Effector memory CD8-positive, alpha-beta T cell (primary cell): ENCODE measurements at places on chromosomes 5 and 9.
A peak's percentile ranks its signal among the peaks of the same experiment; 100 is the strongest.

DNA sequence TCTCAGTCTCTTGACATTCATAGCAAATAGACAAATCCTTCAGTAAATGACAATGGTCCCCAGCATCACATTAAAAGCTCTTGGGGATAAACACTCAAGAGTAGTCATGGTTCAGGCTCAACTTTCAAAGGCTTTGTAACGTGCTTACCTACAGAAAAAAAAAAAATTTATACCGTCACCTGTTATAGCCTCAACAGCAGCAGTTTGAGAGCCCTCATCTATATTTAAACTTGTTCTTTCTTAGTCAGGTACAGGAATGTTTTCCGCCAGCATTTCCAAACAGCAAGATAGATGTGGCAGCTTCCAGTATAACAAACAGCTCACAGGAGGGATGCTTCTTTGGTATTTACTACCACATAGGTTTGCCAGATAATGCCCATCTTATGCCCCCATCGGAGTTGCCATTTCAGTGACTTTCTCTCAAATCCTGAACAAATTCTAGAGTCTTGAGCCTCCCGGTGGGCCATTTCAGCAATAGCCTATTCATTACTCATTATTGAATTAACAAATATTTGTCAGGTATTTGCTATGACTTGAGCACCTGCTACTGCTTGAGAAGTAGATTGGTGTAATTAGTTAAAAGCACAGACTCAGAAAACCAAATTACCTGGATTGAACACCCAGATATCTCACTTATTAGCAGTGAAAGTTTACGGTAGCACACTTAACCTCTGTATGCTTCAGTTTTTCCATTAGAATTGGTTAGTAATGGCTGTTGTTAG, 470.0 kb downstream of the EBF1 start:
- DNase-seq = no peak

GRCh38 chr5:114412510-114413171, 50.8 kb downstream of the KCNN2 start:
- no peak for DNase-seq

DNA sequence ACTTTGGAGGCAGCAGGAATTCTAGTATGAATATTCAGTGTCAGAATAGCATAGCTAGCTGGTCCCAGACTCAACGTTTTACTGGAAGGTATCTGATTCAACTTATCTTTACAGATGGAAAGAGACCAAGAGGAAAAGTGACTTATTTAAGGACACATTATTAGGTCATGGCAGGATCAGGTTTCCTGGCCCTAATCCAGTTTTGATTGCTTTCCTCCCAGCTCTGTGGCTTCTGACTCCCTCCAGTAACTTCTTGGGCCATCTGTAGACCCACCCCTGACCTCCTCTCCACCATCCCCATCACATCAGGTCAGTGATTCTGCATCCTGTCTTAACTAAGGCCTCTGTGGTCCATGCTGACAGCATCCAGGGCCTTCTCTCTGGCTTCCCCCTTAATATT, 38.4 kb downstream of the SH3TC2 start:
- DNase-seq = no peak

DNA sequence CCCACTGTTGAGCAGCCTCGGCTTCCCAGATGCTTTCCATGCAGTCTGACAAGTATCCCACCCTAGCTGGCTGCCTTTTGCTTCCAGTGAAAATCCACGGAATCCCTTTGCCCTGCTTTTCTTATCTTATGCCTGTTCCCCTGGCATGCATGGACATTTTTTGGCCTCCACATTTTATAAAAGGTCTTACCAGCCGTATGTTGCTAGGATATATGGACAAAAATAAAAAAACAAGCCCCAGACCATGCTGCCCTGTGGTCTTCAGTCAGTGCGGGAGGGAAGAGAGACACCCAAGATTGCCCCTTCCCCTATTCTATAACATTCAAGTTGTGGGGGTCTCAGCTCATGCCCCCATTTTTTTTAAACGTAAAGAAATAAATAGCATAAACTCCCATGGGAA, 129.6 kb downstream of the COL23A1 start:
- no peak for DNase-seq

DNA sequence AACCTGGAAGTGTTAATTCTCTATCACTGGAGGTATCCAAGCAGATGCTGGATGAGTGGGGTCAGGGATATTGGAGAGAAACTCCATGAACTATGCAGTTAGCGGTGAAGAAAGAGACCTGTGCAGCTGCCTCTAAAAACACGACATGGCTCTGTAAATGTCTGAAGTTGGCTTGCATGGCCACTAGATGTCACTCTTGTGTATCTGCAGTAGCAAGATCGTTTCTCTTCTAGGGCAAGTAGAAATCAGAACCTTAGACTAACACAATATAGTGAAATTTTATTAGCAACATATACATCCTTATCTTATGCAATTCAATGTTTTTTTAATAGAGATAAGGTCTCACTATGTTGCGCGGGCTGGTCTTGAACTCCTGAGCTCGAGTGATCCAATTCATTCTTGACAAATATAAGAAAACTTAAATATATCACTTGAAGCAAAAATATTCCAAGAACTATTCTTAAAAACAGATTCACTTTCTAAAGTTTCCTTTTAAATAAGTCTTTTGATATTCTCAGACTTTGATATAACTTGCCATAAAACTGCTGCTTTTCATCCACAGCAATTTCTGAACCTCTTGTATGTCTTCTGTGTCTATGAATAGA, 2.9 kb downstream of the OR2S2 start:
- peak; percentile 26 for DNase-seq

DNA sequence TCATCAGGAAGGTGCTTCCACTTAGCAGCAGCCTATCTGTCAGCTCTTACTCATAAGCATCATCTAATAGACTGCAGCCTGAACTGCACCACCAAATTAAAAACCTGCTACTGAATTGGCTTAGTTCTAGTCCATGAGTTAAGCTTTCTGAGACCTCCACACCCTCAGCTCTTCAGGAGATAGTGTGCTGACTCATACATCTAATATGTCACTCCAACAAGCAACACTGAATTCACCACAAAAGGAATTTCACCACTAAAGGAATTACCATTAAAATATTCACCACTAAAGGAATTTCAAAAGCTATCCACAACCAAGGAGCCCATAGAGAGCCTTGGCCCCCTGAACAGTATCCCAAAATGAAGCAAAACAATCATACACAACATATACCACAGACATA, 418.5 kb upstream of the RORB start:
- no peak for DNase-seq

DNA sequence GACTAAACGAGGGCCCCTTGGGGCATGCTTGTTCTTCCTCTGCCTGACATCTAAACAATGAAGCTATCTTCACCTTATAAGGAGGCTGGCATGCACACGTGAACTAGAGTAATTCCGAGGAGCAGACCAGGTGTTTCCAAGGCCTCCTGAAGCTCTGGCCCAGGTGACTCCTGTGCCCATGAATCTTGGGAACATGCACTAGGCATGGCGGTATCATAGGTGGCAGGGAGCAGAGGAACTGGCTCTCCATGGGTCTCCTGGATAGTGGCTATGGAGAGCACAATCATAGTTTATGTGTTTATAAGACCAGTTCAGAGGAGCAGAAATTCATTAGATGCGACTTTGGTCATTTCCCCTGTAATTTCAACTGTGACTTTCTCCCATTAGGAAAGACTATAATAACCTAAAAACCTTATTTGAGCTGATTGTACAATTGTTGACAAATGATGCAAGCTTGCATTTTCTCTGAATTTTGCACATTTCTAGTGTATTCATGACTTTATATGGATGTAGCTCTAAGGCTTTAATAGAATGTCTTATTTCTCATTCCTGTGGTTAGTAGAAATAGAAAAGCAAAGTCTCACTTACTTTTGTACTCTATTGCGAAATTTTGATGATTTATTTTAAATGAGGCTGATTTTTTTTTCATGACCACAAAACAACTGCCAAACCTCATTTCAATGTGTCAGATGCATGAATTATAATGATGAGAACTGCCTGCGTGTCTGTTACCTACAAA, 135.3 kb upstream of the RPS23 start:
- no peak for DNase-seq

DNA sequence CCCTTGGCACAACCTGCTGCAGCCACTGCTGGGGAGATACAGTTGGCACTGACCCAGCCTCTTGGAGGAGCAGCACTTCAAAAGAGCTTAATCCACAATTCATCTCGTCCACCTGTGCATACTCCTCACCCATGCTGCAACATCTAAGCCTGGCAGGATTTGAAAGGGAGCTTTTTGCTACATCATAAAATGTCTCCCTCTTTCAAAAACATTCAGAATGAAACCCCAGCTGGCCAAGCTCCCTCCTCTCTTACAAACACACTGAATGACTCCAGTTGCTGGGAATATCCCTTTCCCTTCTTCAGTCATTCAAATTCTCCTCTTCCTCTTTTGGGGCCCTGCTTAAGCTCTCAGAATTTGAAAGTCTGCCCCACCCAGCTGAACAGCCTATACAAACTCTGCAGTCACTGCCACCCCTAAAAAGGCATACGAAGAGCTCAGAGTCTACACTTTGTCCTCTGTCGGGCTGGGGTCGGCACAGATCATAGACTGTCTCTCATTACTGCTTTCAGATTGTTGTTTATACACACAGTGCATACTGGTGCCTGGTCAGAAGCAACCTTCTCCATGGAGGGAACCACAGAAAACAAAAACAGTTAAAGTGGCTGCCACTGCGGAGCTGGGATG, 8.8 kb upstream of the C5orf15 start:
- no peak for DNase-seq

GRCh38 chr9:77304543-77304942, 127.2 kb downstream of the VPS13A start:
- no peak for DNase-seq

- no peak for DNase-seq
Observed at GRCh38 chr9:95822583-95823431, 52.7 kb upstream of the ERCC6L2 start.

- no peak for DNase-seq
Observed at GRCh38 chr5:136994154-136994553, 505.0 kb downstream of the SPOCK1 start.

- DNase-seq = no peak
Observed at GRCh38 chr9:107866711-107867311, 377.2 kb upstream of the KLF4 start.

- no peak for DNase-seq
Observed at GRCh38 chr5:387491-388265, 55.3 kb upstream of the EXOC3 start.

- DNase-seq = no peak
Observed at GRCh38 chr5:72222521-72222920, 97.5 kb downstream of the MRPS27 start.

DNA sequence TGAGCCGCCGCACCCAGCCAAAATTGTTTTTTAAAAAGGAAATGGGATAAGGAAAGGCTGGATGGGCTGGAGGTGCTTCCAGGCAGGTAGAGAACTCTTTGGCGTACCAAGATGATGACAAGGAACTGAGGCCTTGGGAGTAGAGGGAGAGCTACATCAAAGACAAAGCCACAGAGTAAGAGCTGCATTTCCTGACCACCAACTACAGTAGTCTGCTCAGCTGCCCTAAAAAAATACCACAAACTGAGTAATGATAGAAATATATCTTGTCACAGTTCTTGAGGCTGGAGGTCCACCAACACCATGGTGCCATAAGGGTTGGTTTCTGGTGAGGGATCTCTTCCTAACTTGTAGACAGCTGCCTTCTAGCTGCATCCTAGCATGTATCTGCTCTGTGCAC, 8.2 kb downstream of the OR1K1 start:
- no peak for DNase-seq

DNA sequence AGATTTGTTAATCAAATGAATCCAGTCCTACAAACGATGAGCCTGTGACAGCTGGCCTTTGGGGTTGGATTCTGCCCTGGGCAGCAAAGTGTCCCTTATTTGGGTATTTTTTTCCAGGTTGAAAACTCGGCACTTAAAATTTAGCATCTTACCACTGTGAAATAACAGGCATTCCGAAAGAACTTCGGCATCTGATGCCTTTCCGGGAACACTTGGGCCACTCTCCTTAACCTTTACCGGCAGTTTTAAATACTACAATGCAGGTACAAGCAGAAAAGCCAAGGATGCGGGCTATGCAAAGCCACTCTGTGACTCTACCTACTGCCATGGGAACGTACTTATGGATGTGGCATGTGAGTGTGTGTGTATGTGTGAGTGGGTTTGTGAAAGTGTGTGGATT, 1.0 kb upstream of the RASGRF2 start:
- no peak for DNase-seq

GRCh38 chr9:86454701-86455615, 100.7 kb upstream of the TUT7 start:
- no peak for DNase-seq

- no peak for DNase-seq
Observed at GRCh38 chr5:9483779-9484178, 62.1 kb downstream of the SEMA5A start.

GRCh38 chr9:35725362-35725761, 6.6 kb downstream of the TLN1 start:
- DNase-seq = no peak

- no peak for DNase-seq
Observed at GRCh38 chr5:52334367-52334766, 453.3 kb upstream of the ITGA1 start.

GRCh38 chr5:19125956-19126713, 861.9 kb downstream of the CDH18 start:
- no peak for DNase-seq

DNA sequence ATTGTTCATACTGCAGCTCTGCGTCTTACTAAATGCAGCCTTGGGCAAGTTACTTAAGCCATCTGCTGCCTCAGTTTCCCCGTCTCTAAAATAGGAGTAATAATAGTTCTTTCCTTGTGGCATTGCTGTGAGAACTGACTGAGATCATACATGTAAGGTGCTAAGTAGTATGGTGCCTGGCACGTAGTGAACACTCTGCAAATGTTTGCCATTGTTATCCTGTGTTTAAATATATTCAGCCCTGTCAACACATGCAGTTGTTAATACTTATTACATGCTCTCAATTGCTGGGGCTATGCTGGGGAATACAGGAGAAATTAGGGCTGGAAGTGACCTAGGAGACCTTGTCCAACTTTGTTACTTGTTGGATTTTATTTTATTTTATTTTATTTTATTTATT, 105.2 kb upstream of the RAI14 start:
- DNase-seq = no peak

- no peak for DNase-seq
Observed at GRCh38 chr5:919356-920000, 26.8 kb downstream of the TRIP13 start.

DNA sequence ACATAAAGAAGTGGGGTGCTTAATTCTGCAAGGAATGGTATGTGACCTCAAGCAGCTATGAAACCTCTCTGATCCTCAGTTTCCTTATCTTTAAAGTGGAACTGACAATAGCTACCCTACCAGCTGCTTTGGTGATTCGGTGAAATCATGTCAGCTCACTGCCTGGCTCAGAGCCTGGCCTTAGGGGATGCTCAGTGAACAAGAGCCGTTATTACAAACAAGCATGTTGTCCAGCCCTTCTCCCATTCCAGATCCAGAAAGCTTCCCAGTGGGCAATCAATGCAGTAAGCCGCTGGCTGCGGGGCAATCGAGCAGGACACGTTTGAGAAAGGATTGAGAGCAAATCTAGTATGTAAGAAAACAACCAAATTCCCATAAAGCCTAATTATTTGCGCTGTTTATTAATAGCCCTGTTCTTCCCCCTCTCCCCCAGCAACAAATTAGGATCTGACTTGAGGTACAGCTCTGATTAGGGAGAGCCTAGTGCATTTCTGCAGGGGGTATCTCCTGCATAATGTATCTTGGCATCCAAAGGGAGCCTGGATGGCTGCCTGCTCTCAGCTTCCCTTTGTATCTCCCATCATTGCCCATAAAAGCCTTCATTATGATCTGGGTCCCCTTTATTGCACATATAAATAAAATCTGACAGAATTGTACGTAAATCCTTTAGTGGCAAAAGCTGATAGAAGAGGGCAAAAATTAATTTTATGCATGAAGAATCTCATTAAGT, 371.4 kb downstream of the TMEM232 start:
- DNase-seq = no peak
